Upper lobe of left lung (tissue), 6 donors: ENCODE measurements at places on chromosomes 16 and 17.

DNA sequence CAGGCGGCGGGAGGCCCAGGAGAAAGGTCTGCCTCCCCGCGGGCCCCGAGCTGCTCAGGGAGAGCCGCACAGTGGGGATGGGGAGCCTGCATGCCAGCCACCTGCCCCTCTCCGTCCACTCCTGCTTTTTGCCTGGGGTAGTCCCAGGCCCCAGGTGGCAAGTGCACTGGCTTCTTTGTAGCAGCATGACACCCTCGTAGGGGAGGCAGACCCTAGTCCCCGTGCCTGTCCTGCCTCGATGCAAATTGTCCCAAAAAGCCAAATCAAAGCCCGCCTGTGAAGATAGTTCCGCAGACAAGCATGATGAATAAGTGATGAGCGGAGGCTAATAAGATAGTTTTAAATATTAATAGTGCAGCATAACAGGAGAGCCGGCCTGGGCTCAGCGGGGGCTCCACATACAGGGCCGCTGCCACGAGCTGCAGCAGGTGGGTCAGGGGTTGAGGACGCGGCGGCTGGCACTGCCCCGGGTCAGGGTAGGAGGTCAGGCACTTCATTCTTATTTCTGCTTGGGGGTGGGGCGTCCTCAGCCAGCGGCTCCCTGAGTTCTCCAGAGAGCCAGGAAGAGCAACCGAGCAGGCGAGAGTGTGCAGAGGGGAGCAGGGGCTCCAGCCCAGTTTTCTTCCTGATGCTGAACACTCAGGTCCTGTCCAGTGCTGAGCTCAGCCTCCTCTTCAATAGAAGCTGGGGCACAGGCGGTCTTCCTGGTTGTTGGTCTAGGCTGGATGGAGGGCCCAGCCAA lies 26.8 kb downstream of the GINS2 start:
- peaks cover 29% of the 10 kb centered on the region for H3K4me1 ChIP-seq
- H3K4me3 ChIP-seq: no peak overlapping the region
- no peak overlapping the region for H3K27ac ChIP-seq
- DNase-seq: peak; percentile 70
- H3K27me3 ChIP-seq: no peaks in the 10 kb centered on the region

DNA sequence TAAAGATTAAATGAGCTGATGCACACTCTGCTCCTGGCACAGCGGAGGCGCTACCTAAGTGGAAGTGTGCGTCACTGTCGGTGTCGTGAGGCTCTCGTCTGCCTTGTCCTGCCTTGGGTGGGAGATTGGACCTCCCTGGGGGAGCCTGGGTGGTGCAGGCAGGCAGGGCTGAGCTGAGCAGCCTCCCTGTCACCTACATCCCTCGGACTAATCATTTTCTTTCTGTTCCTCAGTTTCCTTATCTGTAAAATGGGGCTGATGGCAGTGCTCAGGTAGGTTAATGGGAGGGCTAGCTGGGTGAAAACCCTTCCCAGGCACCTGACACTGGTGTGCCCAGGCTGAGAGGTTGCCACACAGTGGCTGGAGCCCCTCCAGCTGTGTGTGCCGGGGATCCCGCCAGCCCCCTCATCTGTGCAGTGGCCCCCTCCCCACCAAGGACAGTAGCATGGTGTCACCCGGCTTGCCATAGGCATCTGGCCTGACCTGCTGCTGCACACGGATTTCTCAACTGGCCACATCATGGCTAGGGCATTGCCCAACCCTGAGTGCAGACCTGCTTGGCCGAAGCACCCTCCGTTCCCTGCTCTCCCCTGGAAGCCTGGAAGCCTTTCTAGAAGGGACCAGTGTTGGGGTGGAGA lies 4.3 kb downstream of the ADCY7 start:
- peak; percentile 71 for DNase-seq
- H3K27ac ChIP-seq: no peak overlapping the region
- no peaks in the 10 kb centered on the region for H3K27me3 ChIP-seq
- no peak overlapping the region for H3K4me3 ChIP-seq
- H3K36me3 ChIP-seq: no peaks in the 10 kb centered on the region

- no peaks in the 10 kb centered on the region for H3K27me3 ChIP-seq
- H3K4me1 ChIP-seq: peaks cover 3% of the 10 kb centered on the region
- no peak overlapping the region for H3K4me3 ChIP-seq
- peaks cover 39% of the 10 kb centered on the region for H3K36me3 ChIP-seq
- DNase-seq: no peak
- no peak overlapping the region for H3K27ac ChIP-seq
Measured at GRCh38 chr17:4236456-4236855, 27.3 kb downstream of the ANKFY1 start.

DNA sequence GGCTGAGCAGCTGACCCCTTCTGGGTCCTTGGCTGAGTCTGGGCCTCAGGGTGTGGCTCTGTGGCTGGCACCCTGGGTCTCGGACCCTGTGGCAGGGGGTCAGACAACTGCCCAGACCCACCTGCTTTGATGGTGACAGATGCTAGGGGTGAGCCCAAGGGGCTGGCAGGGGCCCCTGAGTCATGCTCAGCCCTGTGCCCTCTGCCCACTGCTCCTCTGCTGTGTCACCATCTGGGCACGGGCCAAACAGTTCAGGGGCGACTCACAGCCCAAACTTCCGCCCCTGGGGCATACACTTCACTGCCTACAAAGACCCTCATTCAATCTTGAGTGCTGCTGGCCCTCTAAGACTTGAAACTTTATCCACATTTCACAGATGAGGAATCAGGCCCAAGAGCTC lies 5.7 kb downstream of the ADGRG1 start:
- no peak for DNase-seq
- no peaks in the 10 kb centered on the region for H3K36me3 ChIP-seq
- H3K4me3 ChIP-seq: no peak overlapping the region
- no peak overlapping the region for H3K27ac ChIP-seq
- peaks cover 39% of the 10 kb centered on the region for H3K4me1 ChIP-seq
- no peaks in the 10 kb centered on the region for H3K27me3 ChIP-seq

- peak overlapping the region; percentile 82 for H3K4me3 ChIP-seq
- no peaks in the 10 kb centered on the region for H3K36me3 ChIP-seq
- H3K27me3 ChIP-seq: no peaks in the 10 kb centered on the region
- peak; percentile 56 for DNase-seq
Measured at GRCh38 chr17:59620518-59621259, 994 bp downstream of the CLTC start.

DNA sequence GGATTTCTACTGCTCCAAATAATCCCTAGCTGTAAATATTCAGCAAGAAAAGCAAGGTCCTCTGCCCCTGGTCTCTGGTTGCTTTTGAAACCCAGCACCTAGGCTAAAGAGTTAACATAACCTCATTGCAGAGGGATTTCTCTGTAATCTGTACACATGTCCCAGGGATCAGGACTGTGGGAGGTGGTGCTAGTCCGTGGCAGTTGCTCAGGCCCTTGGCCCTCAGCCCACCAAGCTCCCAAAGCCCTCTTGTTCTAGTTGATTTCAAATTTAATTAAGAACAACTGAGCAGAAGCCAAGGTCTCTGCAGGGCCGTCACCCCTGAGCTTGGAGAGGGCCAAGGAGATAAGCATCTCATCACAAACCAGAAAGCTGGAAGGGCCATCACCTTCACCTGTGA lies 181.1 kb downstream of the SOX9 start:
- H3K36me3 ChIP-seq: no peaks in the 10 kb centered on the region
- no peak overlapping the region for H3K27ac ChIP-seq
- no peak overlapping the region for H3K4me3 ChIP-seq
- no peaks in the 10 kb centered on the region for H3K4me1 ChIP-seq
- no peak for DNase-seq
- no peaks in the 10 kb centered on the region for H3K27me3 ChIP-seq

DNA sequence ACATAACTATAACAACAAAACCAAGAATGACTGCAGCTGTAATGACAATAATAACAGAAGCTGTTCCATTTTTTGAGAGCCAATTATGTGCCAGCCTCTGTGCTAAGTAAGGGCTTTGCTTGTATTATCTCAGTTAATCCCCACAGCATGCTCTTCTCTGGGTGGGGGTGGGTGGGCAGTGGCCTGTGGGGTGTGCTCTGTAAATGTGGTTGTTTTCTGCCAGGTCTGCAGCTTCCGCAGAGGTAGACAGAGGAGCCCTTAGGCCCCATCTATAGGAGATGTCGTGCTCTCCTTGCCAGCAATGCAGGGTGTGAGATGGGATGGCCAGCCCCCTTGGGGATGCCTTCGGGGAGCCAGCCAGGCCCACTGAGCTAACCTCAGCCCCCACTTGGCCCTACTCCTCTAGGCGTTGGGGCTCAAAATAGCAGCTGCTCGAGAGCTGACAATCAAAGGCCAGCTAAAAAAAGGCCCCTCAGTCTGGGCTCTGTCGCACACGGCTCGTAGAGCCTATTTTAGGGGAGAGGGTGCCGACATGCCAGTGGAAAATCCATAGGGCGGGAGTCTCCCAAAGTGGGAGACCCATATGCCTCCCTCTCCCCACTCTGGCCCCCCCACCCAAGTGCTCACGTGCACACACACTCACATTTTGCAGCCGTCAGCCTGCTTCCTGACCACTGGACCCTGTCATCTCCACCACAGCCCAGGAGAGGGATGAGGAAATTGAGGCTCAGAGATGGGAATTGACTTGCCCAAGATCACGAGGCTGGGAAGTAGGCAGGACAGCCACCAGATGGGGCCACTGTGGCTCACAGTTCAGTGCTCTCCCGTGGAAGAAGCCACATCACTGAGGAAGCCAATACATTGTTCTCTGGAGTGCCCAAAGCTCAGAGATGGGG lies 15.8 kb downstream of the CDH16 start:
- peak overlapping the region; percentile 27 for H3K27ac ChIP-seq
- H3K4me1 ChIP-seq: peaks cover 43% of the 10 kb centered on the region
- H3K4me3 ChIP-seq: no peak overlapping the region
- H3K36me3 ChIP-seq: no peaks in the 10 kb centered on the region
- no peak for DNase-seq

DNA sequence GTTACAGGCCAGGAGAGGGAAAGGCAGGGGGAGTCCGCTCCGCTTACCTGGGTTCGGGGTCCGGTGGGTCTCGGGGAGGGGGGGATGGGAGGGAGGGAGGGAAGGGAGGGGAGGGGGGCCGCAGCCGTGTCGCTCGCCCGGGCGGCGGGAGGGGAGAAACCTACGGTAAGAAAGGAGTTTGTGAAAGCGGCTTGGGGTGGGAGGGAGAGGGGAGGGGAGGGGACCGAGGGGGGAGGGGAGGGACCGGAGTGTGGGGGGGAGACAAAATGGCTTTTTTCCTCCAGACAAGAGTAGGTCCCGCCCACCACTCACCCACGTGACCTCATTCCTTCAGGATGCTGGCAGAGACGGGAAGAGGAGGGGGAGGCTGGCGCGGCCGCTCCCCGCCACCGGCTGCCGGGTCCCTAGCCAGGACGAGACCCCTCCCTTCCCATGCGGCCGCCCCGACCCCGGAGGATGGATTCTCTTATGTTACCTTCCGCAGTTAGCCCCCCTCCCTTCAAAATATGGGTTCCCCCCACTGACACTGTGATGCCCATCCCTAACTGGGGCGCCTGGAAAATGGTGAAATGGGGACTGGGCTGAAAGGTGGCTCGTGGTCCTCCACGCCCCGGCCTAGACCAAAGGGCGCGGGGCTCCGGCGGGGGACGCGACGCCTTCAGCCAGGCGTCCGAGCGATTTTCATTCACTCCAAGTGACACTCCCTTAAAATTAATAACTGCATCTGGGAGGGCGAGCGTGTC lies at the start of gene PCGF2:
Gene PCGF2, minus strand, starts transcription at position 188 of the 743 bp plus-strand sequence. CDS start 7,934 bp downstream, outside the sequence.
- DNase-seq: peak; percentile 91
- peaks cover 58% of the 10 kb centered on the region for H3K4me1 ChIP-seq
- peaks cover 14% of the 10 kb centered on the region for H3K27me3 ChIP-seq

GRCh38 chr17:31584438-31585279 lies 193.2 kb downstream of the RAB11FIP4 start:
- DNase-seq: no peak
- no peaks in the 10 kb centered on the region for H3K27me3 ChIP-seq
- H3K36me3 ChIP-seq: no peaks in the 10 kb centered on the region
- no peak overlapping the region for H3K27ac ChIP-seq
- H3K4me3 ChIP-seq: no peak overlapping the region
- H3K4me1 ChIP-seq: peaks cover 30% of the 10 kb centered on the region

GRCh38 chr16:19245326-19245925 lies 40.1 kb upstream of the CLEC19A start:
- no peaks in the 10 kb centered on the region for H3K36me3 ChIP-seq
- DNase-seq: no peak
- no peaks in the 10 kb centered on the region for H3K27me3 ChIP-seq
- no peak overlapping the region for H3K27ac ChIP-seq

DNA sequence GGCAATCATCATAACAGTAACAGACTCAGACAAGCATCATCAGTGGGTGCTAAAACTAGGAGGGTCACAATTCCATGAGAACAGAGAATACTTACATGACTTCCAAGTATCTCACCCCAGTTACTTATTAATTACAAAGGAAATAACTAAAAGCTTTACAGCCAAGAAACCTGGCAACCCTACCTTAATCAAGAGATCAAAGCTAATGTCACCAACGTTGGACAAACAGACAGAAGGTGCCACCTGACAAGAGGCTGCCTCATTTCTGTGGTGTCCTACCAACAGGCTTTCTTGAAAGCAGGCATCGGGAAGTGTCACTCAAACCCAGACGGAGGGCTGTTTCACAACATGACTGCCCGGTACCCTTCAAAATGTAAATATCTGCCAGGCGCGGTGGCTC lies 84.6 kb downstream of the RMI2 start:
- no peaks in the 10 kb centered on the region for H3K36me3 ChIP-seq
- H3K27me3 ChIP-seq: no peaks in the 10 kb centered on the region
- H3K27ac ChIP-seq: no peak overlapping the region
- H3K4me3 ChIP-seq: no peak overlapping the region
- DNase-seq: no peak

DNA sequence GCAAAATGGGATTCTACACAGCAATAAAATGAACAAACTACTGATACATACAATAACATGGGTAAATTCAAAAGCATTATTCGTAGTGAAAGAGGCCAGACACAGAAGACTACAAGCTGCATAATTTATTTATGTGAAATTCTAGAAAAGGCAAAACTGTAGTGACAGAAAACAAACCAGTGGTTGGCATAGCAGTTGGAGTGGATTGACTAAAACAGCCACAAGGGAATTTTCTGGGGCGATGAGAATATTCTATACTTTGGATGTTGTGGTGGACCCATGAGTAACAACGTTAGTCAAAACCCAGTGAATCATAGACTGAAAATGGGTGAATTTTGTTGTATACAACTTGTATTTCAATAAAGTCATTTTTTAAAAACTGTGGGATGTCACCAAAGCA lies 63.2 kb upstream of the RPL38 start:
- H3K4me3 ChIP-seq: no peak overlapping the region
- no peak overlapping the region for H3K27ac ChIP-seq
- no peaks in the 10 kb centered on the region for H3K36me3 ChIP-seq
- DNase-seq: no peak

GRCh38 chr16:12801511-12802042 lies 2.1 kb downstream of the CPPED1 start:
- H3K4me3 ChIP-seq: peak overlapping the region; percentile 63
- peak; percentile 50 for DNase-seq
- no peaks in the 10 kb centered on the region for H3K36me3 ChIP-seq
- peak overlapping the region; percentile 52 for H3K27ac ChIP-seq
- H3K4me1 ChIP-seq: peaks cover 36% of the 10 kb centered on the region

GRCh38 chr17:9465210-9465921 lies 110.3 kb downstream of the STX8 start:
- no peak overlapping the region for H3K27ac ChIP-seq
- H3K36me3 ChIP-seq: no peaks in the 10 kb centered on the region
- no peak for DNase-seq
- H3K4me1 ChIP-seq: no peaks in the 10 kb centered on the region
- H3K4me3 ChIP-seq: no peak overlapping the region
- H3K27me3 ChIP-seq: no peaks in the 10 kb centered on the region

- peak overlapping the region; percentile 5 for H3K4me3 ChIP-seq
- no peaks in the 10 kb centered on the region for H3K27me3 ChIP-seq
- peak; percentile 43 for DNase-seq
- no peak overlapping the region for H3K27ac ChIP-seq
- peaks cover 13% of the 10 kb centered on the region for H3K36me3 ChIP-seq
Measured at GRCh38 chr16:88854306-88855111, 2.2 kb downstream of the GALNS start.
